ENCODE measurements at places on chromosomes 1 and 21.

DNA sequence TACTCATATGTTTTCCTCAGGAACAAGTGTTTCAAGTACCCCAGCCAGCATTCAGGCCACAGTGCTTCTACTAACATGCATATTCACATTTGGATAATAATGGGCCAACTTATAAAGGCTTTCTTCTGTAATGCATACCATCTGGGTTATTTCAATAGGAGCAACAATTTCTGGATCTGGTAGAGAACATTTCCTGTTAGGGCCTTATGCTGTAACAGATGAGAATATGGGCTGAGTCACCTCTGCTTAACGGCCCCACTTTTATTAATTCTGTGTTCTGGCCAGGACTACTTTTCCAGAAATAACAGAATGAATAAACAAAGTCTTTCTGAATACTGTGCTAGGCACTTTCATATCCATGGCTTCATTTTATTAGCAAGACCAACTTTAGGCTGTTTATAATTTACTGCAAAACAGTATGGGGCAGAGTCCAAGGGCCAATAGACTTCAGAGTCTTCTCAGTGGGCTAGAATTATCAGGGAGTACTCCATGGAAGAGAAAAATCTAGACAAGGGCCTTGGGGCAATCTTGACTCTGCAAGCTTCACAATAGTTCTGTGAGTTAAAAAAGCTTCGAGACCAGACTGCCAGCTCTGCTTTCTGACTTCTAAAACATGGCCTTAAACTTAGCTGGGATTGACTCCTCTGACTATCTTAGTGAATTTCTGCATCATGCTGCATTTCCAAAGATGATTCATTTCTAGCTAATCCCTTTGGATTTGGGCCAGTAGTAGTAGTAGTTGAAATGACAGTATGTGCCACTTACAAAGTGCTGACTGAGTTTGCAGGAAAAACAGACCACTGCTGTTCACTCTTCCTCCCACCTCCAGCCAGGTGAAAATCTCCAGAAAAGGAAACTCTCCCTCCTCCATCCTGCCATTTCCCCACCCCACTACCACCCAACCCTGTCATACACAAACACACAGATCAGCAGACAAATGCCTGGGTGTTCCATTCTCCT lies 8.2 kb upstream of the SSX2IP start:
- no peak for DNase-seq

GRCh38 chr1:153032073-153032472 lies 1.1 kb downstream of the SPRR1B start:
- DNase-seq: no peak

GRCh38 chr1:248703674-248704073 lies 1.1 kb upstream of the OR14I1 start:
- no peak for DNase-seq

DNA sequence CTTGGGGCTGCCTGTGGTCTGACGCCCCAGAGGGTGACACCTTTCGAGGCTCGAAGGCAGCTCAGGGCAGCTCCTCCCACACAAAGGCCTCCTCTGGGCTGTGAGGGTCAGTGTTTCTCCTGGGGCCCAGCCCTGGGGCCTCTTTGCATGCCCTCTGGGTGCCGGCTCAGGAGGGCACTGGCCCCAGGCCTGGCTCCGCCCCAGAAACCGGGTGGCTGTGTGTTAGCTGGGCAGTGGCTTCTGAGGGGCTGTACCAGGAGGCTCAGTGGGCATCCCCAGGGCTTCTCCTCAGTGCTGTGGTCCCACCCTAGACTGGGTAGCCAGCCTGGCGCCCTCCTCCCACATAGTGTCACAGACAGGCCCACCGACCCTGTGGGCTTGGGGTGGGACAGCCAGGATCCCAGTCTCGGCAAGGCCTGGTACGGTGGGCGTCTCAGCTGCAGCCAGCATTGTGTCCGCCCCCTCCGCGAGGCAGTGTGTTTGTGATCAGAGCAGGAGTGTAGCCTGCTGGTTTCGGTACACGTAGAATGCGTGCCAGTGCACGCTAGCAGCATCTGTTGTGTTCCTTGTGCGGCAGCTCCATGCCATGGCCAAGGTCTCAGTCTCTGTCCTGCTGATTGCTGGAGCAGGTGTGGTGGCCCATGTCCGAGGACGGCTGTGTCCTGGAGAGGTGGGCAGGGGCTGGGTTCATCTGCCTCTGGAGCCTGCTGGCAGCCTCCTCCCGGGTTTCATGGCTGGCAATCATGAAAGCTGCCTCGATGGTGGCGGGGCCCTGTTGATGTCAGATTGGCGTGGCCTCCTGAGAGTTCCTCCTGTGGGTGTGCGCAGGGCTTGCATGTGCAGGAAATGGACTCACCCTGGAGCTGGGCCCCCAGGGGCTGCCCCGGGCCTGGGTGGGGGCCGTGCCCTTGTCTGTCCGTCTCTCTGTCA lies 28.0 kb downstream of the RRP1 start:
- DNase-seq: no peak
